ENCODE measurements at places on chromosomes 7 and 10. TPM values are rescaled to one million over a fixed set of nuclear protein-coding genes. Genes with fewer than 3 reads are reported as not detected.

DNA sequence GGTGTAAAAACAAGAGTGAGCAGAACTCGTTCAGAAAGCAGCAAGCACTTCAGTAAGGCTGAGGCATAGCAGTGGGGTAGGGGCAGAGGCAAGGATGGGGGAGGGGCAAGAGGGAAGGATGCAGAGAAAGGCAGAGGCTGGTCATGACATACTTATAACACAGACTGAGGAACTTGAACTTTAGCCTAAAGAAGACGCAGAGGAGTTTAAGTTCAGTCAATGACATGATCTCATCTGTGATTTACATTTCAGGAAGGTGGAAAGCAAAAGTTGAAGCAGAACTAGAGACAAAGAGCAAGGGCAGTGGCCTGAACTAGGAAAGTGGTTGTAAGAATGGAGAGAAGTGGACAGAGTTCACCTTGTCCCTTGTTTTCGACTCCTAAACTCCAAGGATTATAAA, 15.8 kb downstream of the MACC1 start:
- DNase-seq: no peak

DNA sequence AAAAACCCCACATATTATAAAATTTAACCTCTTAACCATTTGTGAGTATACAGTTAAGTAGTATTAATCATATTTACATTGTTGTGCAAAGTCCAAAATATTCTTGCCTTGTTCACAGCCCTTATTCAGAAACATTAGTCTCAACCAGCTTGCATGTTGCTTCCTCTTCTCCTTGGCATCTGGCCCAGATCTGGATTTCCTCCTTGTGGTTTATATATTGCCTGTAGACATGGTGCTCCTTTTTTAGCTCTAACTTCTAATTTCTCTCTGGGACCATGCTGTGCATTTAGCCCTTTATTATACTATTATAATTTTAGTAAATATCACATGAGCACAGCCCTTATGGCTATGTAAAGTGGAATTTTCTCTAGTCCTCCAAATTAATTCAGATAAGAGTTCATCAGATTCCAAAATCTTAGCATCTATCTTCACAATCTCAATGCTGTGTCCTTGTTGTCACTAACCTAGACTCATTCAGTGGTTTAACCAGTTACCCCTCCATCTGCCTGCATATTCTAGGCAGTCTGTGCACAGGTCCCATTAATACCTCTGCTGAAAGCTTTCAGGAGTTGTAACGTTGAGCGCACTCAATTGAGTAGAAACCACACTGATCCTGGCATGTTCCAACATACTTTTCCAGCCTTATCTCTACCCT, 7.9 kb downstream of the CPED1 start:
- DNase-seq: no peak

- no peak for DNase-seq
Observed at GRCh38 chr7:33428415-33428814, 299.1 kb downstream of the BBS9 start.

- peak; percentile 32 for DNase-seq
Observed at GRCh38 chr10:97849687-97850402, at the start of gene GOLGA7B. GOLGA7B (plus strand) TSS chr10:97849843; CDS start chr10:97850304, 461 bp downstream.

GRCh38 chr7:16594061-16594460, 51.5 kb downstream of the ANKMY2 start:
- DNase-seq: no peak

The ABCB4 gene
- total RNA-seq: 0.47 TPM

Measured in occipital lobe (tissue), 3 donors.